ENCODE measurements at places on chromosomes 4 and X.

- no peak for DNase-seq
Measured at GRCh38 chrX:24728530-24728929, 34.8 kb downstream of the POLA1 start.

- DNase-seq: no peak
Measured at GRCh38 chr4:105305019-105305836, 158.6 kb downstream of the TET2 start.

DNA sequence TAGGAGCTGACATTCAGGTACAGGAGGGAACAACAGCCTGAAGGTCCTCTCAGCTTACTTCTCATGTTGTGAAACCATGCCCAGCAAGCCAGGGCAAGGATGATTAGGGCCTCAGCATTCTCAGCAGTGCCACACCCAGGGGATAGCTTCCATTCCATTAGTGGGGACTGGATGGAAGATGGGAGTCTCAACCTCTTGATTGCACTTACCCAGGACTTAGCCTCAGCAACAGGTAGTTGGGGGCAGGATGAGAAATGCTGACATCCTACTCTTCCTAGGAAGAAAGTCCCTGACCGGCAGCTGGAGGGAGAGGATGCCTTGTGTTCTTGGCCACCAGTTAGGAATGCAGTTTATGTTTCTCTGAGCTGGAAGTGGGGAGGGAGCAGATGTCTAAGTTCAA lies 8.8 kb upstream of the BEX3 start:
- DNase-seq: no peak

DNA sequence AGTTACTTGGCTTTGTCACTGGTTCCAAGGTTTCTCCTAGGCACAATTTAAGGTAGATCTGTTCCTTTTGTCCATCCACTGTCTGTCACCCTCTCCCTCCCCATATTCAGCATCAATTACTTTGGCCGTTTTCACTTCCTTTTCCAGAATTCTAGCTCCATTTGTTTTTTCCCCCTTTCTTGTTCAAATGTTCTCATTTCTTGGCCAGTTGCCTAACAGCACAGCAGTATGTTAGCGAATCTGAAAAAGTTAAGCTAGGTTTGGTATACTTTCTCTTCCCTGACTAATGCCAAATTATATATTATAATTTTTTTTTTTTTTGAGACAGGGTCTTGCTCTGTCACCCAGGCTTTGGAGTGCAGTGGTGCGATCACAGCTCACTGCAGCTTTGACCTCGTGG lies 409.1 kb upstream of the TEX13C start:
- peak; percentile 33 for DNase-seq

DNA sequence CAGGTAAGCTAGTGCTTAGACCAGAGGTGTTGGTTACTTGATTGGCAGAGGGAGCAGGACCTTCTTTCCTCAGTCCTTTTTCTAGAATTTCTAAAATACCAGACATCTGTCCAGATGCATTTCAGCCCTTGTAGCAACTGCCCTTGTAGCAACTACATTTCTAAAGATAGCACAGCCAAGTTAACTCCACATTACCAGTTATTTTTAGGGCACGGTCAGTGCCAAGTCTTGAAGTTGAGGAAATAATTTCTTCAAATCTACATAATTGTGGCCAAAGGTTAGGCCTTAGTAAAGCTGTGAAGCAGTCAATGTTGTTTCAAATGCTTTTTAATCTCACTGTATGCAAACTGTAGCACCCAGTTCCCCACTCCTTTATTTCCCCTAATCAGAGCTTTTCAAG lies 62.9 kb downstream of the MID1IP1 start:
- no peak for DNase-seq

GRCh38 chrX:55451141-55451540 lies 786 bp upstream of the MAGEH1 start:
- DNase-seq: no peak

- DNase-seq: no peak
Measured at GRCh38 chrX:15790769-15791290, 546 bp downstream of the ZRSR2 start.

DNA sequence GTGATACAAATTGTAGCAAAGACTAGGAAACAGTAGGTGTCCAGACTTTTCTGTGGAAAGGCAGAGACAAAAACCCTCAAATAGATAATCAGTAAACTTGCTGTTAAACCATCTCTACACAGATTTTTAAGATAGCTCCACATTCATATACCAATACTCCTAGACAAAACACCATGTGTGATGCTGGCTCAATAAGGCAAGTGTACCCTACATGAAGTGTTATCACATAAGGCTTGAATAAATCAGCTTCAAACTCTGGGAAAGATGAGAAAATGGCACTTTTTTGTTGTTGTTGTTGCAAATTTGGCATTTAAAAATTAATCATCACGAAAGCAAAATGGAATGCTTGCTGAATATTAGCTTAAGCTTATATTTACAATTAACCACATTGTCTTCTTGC lies 45.1 kb downstream of the DRD5 start:
- DNase-seq: no peak

GRCh38 chr4:40992472-40993295 lies 221.7 kb downstream of the APBB2 start:
- no peak for DNase-seq

- no peak for DNase-seq
Measured at GRCh38 chr4:107255596-107255995, 219.5 kb upstream of the DKK2 start.

DNA sequence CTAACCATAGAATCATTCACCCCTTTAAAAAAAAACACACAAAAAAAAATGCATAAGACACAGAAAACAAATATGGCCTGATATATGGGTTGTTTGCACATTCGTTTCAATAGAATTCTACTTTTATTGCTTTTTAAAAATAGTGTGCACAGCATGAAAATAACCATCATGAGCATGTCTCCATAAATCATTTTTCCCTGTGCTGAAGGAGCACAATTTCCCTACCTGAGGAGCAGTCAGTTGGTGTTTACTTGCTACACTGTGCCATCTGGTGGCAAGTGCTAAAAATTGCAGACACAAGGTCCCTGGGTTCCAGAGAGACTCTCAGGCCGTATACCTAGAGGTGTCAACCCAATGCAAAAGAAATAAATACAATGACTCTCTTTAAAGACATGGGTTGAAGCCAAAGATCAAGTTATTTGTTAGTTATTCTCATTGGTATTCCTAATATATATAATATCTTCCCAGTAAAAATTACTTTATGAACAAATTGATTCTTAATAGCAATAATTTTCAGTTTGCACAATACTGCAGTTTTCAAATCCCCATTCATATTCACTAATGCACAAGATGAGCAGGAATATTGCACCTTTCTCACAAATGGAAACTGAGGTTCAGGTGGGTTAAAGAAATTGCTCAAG lies 551.4 kb downstream of the IQCM start:
- DNase-seq: peak; percentile 42

DNA sequence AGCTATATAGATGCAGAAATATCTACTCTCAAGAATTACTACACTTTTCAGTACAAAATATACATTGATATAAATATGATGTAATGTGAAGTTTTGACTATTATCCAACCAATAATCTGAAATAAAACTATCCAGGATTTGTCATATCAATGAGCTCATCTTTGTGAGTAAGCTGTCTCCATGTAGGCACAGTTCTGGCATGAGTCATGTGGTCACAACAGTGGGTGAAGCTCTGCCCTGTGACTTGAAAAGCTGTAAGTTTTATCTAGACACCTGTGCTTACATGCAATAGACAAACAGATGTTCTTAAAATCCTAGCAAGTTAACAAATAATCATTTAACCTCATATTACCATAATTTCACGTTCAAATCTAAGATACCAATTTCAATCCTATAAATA lies 192.7 kb downstream of the GABRG1 start:
- DNase-seq: no peak

GRCh38 chr4:8144359-8144758 lies 14.3 kb downstream of the ABLIM2 start:
- DNase-seq: no peak

DNA sequence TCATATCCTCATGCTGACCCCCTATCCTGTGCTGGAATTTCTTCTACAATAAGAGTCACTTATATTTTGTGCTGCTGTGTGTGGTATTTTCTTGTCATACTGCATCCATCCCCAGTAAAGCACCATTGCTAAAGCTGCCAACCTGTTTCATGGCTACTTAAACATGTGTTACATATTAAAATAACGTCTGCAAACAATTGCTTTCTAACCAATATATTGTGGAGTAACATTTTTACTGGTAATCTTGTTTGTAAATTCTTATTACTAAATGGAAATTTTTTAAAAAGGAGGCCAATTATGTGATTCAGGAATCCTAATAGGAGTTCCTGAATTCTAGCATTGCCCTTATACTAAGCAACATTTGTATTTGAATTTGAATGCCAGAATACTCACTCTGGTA lies 160.3 kb upstream of the VEGFC start:
- no peak for DNase-seq

DNA sequence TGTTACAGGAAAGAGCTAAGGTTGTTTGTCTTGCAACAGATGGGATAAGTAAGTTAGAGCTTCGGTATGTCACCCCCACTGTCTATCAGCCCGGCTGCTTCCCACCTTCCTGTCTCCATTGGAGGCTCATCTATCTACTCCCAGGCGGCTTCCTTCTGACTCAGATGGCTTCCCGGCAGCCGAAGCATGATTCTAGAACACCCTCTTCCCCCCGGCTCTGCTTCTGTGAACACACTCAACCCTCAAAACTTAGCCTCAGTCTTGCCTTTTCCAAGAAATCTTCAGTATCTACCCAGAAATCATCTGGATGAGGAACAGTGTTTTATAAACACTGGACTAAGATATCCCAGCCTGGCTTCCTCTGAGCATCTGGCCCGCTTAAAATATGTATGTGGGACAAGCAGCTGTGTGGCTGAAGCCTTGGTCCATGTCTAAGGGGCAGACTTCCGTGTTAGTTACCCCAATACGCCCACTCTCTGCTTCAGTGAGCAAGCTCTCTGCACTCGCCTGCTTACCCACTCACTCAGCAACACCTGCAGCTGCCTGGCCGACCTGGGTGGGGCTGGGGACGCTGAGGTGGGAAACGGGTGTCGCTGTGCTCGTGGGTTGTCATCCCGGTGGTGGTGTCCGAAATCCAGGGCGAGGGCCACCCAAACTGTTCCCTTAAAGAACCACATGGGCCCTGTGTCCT lies 12.0 kb upstream of the SLC2A9 start:
- DNase-seq: no peak

DNA sequence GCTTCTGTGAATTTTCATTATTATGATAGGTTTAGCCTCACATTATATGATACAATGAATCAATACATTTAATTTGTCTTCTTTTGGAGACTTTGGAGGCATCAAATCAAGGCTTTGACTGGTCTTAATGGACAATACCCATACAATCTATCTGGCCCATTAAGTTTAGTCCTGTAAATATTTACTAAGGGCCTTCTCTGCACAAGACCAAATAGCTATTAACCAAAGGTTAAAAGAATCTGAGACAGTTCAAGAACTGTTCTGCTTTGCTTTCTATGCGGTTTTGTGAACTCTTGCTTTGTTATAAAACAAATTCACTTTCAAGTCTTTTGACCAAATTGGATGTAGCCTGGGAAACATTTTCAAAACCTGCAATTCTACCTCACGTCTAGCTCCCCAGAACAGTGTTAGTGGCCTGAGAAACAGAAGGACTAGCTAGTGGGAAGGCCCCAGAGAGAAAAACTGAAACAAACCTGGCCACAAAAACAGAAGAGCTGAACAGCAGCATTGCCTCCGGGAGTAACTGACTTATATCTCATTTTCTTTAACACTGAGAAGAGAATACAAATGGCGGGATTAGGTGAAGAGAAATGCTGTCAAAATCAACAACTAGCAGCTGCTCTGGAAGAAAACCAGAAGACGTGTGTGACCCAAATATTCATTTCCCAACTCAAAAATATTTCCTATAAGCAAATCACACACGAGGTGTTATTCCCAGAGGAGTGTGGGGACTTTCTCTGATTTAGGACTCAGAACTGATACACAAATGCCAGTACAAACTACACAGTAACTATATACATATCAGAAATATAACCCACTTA lies 548 bp downstream of the TLR1 start:
- DNase-seq: no peak

DNA sequence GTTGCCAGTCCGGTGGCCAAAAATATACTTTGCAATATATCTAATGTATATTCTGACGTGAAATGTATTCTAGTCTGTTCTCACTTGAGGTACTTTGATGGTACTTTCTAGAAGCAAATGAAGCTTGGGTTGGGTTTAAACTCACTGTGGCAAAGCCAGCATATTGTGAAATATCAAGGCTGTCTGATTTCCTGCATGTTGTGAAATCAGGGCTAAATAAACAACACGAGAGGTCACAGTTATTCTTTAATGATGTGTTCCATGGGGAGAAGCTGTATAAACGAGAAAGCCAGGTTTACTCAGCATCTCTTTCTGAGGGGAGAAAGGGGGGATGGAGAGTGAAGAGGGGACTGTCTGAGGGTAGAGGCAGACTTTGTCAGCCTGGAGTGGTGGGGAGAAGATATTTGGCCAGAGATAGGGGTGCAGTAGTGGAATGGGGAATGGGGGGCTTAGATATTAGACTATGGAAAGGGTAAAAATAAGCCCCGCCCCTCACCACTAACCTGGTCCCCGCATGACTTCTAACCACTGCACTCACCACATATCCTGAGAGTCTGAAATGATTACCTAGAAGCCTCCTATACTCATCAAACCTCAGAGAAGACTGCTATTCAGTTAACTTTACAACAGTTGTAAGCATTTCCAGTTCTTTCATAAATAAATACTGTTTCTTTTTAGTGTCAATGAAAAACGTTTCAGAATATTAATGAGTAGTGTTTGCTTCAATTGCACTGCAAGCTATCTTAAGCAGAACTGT lies 5.9 kb upstream of the SCARB2 start:
- DNase-seq: no peak

- peak; percentile 85 for DNase-seq
Measured at GRCh38 chrX:124406294-124407014, 60.1 kb downstream of the SH2D1A start.

GRCh38 chrX:118644378-118644777 lies 83.0 kb upstream of the IL13RA1 start:
- no peak for DNase-seq

DNA sequence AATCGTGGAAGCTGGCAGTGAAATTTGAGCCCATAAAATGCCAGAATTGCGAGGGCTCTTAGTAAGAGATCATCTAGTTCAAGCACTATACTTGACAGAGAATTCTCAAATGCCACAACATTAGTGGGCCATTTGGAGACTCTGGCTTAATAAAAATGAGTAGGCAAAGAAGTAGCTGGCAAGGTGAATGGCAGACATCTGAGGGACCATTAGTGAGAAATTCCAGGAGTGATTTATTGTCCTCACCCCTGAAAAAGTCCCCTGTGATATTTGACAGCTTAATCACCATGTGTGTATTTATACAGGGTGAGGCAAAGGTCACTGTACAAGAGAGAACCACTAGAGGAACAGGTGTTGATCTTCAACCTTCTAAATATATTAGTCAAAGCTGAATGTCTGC lies 207.5 kb downstream of the CHRDL1 start:
- DNase-seq: no peak

- DNase-seq: no peak
Measured at GRCh38 chr4:156414406-156414805, 460.7 kb upstream of the CTSO start.

DNA sequence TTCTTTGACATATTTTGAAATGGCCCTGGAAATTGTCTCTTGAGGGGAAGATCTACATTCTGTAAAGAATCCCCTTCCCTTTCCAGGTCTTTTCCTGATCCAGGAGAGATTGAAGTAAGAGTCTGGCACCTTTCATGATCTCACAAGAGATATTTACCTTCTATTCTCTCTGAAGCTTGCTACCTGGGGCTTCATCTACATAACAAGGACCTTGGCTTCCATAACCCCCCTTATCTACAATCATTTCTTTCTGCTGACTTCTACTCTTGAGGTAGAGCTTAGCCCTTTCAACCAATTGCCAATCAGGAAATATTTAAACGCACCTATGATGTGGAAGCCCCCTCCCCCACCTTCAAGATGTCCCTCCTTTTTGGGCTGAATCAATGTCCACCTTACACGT lies 383.7 kb upstream of the MAGEB18 start:
- DNase-seq: no peak
